ENCODE measurements at places on chromosomes 4 and X. TPM values are rescaled to one million over a fixed set of nuclear protein-coding genes. Genes with fewer than 3 reads are reported as not detected.

GRCh38 chr4:122117743-122118142 lies 34.4 kb upstream of the BLTP1 start:
- H3K27me3 ChIP-seq = no peaks in the 10 kb centered on the region
- H3K36me3 ChIP-seq = no peaks in the 10 kb centered on the region
- no peaks in the 10 kb centered on the region for H3K4me1 ChIP-seq
- DNase-seq = no peak
- H3K27ac ChIP-seq = no peak overlapping the region

- no peak overlapping the region for H3K4me3 ChIP-seq
- no peaks in the 10 kb centered on the region for H3K36me3 ChIP-seq
- H3K27ac ChIP-seq = no peak overlapping the region
- H3K27me3 ChIP-seq = no peaks in the 10 kb centered on the region
- DNase-seq = no peak
Observed at GRCh38 chrX:108267557-108267956, 170.7 kb downstream of the COL4A6 start.

The NIPAL1 gene
- total RNA-seq = 5.9 TPM

The RPS6KA6 gene
- 4.7 TPM for total RNA-seq

DNA sequence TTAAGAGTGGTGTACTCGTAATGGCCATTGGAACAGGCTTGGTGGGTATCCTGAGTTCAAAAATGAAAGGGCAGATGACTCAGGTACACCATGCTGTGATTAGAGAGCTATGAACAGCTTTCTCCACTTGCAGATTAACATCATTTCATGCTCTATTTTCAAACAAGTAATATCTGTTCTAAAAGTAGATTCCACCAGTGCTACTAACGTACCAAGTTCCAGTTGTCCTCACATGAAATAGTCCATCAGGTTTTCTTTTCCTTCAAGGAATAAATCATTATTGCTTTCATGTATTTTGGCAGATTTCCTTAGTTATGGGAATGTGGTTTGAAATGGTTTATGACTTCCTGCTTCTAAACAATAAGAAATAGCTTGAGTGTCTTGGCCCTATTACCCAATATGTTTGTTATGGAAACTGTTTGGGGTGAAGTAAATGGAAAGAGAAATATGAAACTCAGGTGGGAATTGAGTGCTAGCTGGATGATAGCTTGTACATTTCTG lies 49.9 kb downstream of the PCDH7 start:
- no peaks in the 10 kb centered on the region for H3K27me3 ChIP-seq
- peaks cover 16% of the 10 kb centered on the region for H3K4me1 ChIP-seq
- H3K36me3 ChIP-seq = no peaks in the 10 kb centered on the region
- DNase-seq = peak; percentile 73
- H3K27ac ChIP-seq = peak overlapping the region; percentile 65
- H3K4me3 ChIP-seq = no peak overlapping the region

DNA sequence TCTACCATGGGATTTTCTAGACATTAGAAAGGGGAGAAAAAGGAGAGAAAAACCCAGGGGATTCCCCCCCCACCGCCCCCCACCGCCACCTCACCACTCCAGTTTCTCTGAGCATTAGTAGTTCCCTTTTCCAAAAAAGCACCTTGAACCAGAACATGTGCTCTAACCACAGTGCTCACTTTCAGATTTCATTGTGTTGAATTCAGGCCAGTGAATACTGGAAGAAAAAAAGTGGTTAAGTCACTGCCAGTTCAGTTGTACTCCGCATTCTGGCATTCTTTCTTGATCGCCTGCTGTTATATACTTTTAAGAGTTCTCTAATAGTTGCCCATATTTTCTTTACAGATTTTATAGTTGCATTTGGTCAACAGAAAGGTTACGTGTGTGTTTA lies 40.9 kb downstream of the JADE3 start:
- no peaks in the 10 kb centered on the region for H3K36me3 ChIP-seq
- H3K4me1 ChIP-seq = peaks cover 5% of the 10 kb centered on the region
- no peak overlapping the region for H3K27ac ChIP-seq
- DNase-seq = no peak
- H3K4me3 ChIP-seq = no peak overlapping the region
- H3K27me3 ChIP-seq = no peaks in the 10 kb centered on the region

The USP17L27 gene
- total RNA-seq = not detected

The VCX gene
- not detected for total RNA-seq

- H3K4me3 ChIP-seq = peak overlapping the region; percentile 49
- H3K27me3 ChIP-seq = no peaks in the 10 kb centered on the region
- no peaks in the 10 kb centered on the region for H3K36me3 ChIP-seq
- peak overlapping the region; percentile 100 for H3K27ac ChIP-seq
Observed at GRCh38 chr4:10007436-10007740, 13.9 kb downstream of the SLC2A9 start.
